ENCODE measurements at places on chromosomes 5 and 9.

DNA sequence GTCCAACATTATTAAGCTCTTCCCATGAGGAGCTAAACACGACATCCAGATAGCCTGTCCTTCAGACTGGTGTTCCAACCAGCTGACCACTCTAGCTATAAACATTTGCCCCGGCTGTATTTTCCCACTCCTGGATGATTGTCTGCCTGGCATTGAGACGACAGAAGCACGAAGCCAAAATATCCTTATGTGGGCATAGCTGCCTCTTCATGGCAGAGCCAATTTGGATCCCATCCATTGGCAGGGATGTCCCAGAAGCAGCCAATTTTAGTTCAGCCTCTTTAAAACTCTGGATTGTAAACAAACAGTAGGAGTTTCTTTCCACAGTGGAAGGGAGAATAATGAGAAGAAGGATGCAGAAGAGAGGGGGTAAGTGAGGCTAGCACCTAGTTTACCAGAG lies 507.6 kb downstream of the CETN3 start:
- no peak for DNase-seq

DNA sequence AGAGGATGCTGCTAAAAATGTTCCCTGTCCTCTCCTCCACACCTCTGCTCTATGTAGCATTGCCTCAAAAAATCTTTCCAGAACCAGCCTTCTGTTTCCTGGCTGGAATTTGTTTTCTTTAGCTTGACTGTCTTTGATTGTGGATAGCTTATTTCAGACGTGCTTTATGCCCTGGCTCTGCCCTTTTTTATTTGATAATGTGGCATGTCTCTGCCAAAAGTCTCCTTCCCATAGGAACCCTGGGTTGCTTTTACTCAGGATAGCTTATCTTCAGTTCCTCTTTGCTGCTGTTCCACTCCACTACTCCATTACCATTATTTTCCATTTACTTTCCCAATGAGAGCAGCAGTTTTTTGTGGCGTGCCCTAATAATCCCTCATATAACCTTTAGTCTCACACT lies 885 bp upstream of the TMEM252 start:
- no peak for DNase-seq

DNA sequence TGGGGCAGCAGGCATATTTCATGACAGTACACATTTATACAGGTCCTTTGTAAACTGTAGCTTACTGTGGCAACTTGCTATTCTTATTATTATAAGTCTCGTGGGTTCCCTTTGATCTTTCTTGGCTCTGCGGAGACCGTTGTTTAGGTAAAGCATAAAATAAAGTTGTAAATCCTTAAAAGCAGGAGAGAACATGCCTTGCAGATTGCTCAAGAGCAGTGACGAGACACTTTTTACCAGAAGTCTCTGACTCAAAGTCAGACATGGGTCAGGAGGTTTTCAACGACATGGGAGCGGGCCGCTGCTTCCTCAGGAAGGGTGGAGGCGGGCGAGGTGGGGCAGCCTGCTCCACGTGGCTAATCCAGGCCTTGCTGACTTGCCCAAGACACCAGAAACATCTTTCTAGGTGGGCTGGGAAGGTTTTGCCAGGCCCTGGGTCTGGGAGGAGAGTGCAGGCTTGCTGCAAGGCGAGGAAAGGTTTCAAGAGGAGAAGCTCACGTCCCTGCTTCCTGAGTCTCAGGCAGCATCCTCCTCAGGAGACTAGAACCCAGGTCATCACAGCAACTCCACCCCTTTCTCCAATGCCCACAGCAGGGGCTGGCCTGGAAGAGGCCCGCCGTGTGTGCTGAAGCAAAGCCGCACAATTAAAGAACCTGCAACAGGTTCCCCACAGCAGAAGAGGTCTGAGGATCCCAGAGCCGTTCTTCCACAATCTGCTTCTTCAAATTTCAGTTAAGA lies 6.5 kb downstream of the TBC1D2 start:
- no peak for DNase-seq

- no peak for DNase-seq
These were observed 249.0 kb upstream of the ZNF608 start for GRCh38 chr5:124995421-124995820.

GRCh38 chr9:109689701-109690100 lies 90.3 kb upstream of the PALM2AKAP2 start:
- DNase-seq = no peak

- DNase-seq = no peak
These were observed 24.2 kb downstream of the C9orf50 start for GRCh38 chr9:129596541-129597331.

DNA sequence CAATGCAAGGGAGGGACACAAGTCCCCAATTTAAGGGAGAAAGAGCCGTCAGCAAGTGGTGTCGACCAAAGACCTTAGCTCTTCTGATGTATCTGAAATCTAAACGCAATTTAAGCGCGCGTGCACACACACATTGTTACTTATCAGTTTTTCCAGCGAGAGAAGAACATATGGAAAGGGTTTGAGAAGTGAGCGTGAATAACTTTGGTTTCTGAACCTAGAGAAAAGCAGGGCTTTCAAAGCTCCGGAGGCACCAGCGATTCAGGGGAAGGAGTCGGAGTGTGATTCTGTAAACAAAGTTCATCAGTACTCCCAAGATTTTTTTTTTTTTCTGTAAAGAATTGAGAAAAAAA lies 191.8 kb downstream of the MEF2C start:
- no peak for DNase-seq

DNA sequence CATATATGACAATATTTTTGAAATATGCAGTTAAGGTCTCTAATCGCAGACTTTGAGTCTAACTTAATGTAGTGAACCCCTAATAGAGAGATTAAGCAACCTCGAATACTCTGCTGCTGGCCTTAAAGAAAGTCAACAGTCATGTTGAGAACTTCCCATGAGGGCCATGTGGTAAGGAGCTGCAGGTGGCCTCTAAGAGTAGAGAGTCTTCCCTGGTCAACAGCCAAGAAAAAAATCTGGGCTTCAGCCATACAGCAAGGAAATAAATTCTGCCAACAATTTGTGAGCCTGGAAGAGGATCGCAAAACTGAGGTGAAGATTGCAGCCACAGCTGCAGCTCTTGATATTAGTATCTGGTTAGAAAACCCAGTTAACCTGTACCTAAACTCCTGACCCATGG lies 935.2 kb upstream of the TYRP1 start:
- no peak for DNase-seq

DNA sequence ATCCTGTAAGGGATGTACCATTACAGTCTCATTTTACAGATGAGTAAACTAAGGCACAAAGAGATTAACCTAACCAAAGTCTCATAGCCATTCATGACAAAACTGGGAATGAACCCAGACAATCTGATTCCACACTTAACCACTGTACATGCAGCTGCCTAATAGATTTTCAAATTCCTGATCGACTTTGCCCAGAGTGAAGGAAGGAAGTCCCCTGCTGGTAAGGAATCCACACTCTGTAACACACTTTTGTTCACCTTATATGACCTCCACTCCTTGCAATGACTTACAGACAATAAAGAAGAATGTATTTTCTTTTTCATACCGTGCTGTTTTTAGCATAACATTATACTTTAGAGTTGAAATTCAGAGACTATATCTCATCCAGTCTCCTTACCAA lies 31.3 kb upstream of the PLPP6 start:
- no peak for DNase-seq

GRCh38 chr5:24539613-24540012 lies 105.2 kb downstream of the CDH10 start:
- DNase-seq = no peak

DNA sequence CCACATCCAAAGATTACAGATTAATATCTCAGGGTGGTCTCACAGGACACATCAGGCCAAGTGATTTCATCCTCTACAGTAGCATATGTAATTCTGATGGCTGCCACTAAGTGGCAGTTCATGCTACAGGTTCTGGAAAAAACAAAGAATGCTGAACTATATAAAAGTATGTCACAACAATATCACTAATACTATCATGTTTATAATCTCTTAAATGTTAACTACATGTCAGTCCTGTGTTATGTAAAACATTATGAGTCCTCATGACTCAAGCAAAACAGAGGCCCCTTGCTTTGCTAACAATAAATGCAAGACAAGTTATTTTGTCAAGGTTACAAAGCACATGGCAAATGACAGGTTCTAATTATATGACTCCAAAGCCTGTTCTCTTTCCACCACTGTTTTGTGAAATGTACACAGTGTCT lies 233.2 kb downstream of the FBXL17 start:
- no peak for DNase-seq

DNA sequence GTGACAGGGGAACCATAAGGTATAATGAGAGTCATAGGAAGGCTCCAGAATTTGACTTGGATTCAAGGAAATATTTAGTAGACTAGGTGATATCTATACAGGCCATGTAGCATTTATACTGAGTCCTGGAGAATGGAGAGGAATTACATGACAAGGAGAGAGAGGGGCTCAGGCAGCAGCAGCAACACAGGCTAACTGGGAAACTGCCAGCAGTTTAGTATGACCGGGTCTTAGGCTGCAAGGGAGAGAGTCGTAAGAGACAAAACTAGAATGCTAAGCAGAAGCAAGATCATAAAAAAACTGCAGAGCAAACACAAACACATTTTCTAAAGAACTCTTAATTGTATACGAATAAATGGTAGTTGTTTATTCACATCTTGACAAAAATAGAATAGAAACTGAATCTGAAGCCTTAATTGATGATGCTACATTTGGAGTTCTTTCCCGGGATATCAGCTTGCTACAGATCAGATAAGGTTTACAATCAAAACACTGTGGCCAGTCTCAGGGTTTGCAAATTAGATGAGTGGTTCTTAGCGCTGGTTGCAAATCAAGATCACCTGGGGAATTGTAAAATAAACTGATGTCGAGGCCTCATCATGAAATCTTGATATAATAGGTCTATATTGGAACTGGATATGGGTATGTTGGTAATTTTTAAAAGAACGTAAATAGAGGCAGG lies 480.0 kb upstream of the C9orf72 start:
- no peak for DNase-seq

DNA sequence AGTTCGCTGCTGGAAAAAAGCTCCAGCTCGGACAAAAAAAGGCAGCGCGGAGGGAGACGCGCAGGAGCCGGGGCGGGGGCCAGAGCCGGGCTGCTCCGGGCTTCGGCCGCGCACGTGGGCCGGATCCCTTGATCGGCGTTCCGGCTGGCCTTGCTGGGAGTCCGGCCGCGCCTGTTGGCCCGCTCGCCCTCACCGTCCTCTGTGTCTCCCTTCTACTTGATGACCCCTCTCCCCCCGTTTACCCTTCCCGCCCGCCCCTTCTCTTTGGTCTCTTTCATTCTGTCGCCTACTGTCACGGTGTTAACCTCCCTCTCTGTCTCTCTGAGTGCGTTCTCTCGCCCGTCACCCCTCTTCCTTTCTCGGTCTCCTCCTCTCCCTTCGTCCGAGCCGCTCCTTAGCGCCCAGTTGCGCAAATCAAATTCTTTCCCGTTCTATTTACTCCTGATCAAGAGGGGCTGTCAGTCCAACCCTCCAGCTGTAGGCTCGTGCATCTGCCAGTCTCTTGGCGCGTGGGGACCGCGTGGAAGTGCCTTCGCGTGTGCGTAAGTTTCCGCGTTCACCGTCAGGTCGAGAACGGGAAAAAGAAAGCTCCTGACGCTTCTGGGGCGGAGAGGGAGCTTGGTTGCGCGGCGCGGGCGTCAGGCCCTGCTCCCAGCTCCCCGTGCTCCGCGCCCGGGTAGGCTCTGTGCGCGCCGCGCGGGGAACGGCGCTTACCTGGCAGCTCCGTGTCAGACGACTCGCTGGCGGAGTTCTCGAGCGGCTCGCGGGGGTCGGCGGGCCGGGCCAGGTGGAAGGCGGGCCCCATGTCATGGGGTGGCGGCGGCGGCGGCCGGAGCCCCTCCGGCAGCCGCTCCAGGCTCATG lies 798 bp downstream of the PITX1 start:
- DNase-seq = no peak

- no peak for DNase-seq
These were observed 42.5 kb downstream of the KLHL3 start for GRCh38 chr5:137693307-137693950.

DNA sequence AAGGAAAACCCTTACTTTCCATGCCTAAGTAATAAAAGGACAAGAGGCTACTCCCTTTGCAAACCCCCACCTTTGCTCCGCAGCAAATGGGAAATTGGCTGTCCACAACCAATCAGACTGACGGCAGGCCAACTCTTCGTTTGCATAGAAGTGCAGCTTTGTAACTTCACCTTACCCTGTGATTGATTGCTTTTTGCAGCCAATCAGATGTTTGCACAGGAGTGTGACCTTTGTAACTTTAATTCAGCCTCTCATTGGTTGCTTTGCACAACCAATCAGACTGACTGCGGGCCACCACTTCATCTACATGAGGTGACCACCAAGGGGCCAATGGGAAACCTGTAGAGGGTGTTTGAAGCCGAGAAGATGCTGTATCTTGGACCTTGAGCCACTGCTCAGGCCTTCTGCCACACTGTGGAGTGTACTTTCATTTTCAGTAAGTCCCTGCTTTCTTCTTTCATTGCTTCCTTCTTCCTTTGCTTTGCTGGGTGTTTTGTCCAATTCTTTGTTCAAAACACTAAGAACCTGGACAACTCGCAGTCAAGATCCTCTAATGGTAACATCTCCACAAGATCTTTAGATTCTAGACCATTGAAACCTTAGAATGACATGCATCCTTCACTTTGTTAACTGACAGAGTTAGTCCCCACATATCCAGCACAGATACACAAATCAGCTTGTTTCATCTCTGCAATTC lies 51.3 kb upstream of the FREM1 start:
- no peak for DNase-seq

DNA sequence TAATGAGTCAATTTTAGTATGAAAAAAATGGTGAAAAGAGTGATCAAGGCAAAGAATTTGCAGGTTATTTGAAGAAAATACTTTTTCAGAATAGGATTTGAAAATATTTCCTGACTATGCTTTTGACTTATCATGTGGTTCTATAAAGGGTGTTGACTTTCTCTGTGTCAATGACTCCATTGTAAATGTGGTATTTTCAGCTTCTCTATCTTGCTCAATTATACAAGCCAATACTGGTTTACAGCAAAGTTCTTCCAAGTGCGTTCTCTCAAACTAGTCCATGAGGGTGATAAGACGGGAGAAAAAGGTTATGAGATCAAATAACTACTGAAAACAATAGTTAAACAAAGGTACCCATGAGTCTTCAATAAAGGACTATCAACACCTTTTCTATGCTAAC lies 21.7 kb downstream of the IL33 start:
- no peak for DNase-seq

DNA sequence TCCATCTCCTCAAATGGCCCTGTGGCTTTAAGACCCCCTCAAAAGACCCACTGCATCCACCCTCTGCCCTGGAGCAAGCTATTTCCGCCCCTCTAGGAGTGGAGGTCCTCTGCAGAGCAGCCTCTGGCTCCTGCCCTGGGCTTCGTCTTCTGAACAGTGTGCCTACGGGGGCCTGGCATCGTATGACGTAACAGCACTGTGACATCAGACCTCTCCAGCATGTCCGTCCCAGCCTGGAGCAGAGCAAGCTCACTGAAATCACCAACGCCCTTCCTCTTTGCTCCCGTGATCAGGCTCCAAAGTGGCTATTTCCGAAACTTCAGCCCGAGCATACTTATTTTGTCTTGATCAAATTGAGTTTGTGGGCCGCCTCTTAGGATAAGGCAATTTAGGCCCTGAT lies 69.1 kb upstream of the PTCH1 start:
- DNase-seq = no peak

- no peak for DNase-seq
These were observed 337.1 kb downstream of the GADD45G start for GRCh38 chr9:89941875-89942274.

- no peak for DNase-seq
These were observed 73.5 kb downstream of the SLF1 start for GRCh38 chr5:94691949-94692348.
